ENCODE measurements at places on chromosomes 5 and 9.

DNA sequence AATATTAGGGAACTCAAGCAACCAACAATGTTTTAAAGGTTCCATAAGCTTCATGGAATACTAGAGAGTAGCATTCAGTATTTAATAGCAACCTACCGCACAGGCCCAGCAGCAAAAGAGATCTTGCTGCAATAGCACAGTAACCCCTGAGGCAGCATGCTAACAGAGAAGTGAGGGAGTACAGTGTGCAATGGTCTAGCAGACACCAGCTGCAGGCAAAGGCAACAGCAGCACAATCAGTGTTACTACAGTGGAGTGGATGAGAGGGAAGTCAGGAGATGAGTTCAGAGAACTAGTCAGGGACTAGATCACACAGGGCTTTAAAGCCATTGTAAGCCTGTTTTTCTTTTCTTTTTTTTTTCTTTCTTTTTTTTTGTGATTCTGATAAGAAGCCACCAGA is 2.8 kb downstream of the TICAM2 start:
- no peak for DNase-seq

- no peak for DNase-seq
Observed at GRCh38 chr9:92328225-92328624, 2.5 kb downstream of the CENPP start.

- no peak for DNase-seq
Observed at GRCh38 chr9:101463397-101463796, 27.8 kb upstream of the ALDOB start.

DNA sequence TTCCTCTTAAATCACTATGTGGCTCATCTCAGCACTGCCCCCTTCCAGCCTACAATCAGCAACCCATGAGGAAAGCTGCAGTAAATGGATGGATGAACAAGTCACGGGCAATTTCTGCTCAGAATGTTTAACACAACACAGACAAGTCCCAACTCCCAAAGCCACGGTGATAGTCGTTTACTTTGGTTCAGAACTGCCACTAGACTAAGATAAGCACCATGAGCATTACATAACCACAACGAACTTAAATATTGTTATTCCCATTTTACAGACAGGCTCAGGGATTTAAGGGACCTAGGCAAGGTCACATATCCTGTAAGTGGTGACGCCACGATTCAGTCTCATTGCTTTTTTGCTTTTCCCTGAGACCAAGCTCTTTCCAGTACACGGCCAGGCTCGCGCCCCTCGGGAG is 2.0 kb upstream of the SMIM27 start:
- DNase-seq, result no peak

- no peak for DNase-seq
Observed at GRCh38 chr9:19431361-19432171, 22.8 kb downstream of the ACER2 start.

Measured in type B pancreatic cell (in vitro differentiated cells).